ENCODE measurements at places on chromosomes 5 and 9.

DNA sequence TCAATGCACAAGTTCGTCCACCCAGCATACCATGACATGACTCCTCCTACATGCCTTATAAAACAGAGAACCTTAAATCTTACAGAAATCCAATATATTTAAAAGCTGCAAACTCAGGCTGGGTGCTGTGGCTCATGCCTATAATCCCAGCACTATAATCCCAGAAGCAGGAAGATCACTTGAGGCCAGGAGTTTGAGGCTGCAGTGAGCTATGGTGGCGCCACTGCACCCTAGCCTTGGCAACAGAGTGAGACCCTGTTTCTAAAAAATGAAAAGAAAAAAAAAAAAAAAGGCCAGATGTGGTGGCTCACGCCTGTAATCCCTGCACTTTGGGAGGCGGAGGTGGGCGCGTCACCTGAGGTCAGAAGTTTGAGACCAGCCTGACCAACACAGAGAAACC lies 68.7 kb downstream of the MTMR12 start:
- no peak for DNase-seq

- no peak for DNase-seq
Observed at GRCh38 chr5:107621089-107621488, 49.6 kb downstream of the EFNA5 start.

DNA sequence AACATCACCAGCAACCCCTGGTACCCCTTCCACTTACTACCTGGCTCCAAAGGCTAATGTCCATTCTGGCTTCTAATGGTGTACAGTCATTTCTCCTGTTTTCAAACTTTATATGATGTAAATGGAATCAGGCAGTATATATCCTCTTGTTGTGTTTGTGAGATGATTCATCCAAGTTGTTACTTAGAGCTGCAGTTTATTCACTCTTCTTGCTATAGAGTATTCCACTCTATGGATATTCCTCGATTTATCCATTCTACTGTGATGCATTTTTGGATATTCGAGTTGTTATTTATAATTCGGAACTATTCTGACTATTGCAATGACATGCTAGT lies 32.4 kb downstream of the IRF1 start:
- DNase-seq = no peak

DNA sequence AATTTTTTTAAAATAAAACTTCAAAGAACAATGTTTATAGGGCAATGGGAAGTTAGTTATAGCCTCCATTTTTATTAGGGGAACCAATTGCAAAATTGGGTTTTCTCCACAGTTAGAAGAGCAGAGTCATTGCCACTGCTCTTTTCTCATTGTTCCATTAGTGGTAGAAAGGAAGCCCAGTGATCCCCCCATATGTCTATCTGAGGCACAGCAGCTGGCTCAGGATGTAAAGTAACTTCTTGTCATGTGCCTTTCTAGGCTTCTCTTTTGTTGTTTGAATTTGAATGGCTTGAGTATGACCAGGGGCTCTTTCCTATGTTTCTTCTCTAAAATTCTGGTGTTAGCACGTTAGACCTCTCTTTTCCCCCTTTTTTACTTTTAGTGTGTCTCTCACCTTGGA lies 61.2 kb downstream of the UBAP1 start:
- no peak for DNase-seq

DNA sequence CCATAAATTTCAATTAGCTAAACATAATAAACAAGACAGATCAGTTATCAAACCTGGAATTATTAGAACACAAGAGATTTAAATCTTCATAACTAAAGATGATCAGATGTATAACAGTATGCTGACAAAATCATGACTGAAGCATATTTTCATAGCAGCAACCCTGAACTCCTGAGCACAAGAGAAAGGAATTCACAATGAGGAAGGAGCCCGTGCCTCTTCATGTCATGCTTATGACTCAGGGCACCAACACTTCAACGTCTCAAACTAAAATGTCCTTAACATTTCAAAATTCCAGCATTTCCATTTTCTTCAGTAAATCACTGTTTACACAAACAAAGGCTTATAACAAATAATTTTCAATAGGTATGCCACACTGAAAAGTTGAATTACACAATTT lies 6.7 kb downstream of the AP3B1 start:
- no peak for DNase-seq

GRCh38 chr9:135214054-135214640 lies 126.7 kb downstream of the OLFM1 start:
- DNase-seq = no peak

DNA sequence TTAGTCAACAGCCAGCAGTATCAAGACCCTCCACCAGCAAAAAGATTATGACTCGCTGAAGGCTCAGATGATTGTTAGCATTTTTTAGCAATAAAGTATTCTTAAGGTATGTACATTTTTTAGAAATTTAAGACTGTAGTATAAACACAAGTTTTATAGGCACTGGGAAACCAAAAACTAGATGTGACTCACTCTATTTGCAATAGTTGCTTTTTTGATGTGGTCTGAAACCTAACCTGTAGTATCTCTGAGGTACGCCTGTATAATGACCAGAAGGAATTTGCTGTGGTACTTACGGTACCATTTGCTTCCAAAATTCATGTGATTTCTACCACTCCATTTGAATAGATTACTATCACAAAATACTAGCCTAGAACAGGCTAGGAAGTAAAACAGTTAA lies 60.8 kb downstream of the WDR41 start:
- no peak for DNase-seq

GRCh38 chr5:178330791-178331404 lies 98.3 kb upstream of the PHYKPL start:
- peak; percentile 34 for DNase-seq

DNA sequence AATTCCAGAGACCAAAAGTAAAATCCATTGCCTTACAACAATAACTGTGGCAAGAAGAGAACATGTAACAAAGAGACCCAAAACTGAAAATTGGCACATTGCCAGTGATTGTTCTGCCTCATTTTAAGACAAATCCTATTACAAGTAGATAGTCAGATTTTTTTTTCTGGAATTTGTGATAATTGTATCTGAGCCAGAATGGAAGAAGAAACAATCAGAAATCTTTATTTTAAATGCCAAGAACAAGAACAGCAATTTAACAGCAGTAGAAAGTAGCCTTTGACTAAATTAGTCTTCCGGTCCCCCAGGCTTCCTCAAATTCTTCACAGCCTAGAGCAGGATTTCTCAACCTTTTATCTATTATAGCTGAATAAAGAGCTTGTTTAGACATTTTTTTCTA lies 106.7 kb upstream of the PTPN3 start:
- DNase-seq = no peak

- DNase-seq = no peak
Observed at GRCh38 chr9:114494776-114495569, 10.3 kb downstream of the WHRN start.

DNA sequence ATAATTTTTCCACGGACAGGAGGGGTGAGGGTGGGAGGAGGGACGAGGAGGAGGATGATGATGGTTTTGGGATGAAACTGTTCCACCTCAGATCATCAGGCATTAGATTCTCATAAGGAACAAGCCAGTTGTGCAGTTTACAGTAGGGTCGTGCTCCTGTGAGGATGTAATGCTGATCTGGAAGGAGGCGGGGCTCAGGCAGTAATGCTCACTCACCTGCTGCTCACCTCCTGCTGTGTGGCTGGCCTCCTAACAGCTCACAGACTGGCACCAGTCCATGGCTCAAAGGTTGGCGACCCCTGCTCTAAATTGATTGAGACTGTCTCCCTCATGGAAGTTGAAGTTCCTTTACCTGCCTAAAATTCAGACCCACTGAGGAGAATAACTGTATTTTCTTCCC lies 33.2 kb downstream of the ANKRA2 start:
- no peak for DNase-seq

DNA sequence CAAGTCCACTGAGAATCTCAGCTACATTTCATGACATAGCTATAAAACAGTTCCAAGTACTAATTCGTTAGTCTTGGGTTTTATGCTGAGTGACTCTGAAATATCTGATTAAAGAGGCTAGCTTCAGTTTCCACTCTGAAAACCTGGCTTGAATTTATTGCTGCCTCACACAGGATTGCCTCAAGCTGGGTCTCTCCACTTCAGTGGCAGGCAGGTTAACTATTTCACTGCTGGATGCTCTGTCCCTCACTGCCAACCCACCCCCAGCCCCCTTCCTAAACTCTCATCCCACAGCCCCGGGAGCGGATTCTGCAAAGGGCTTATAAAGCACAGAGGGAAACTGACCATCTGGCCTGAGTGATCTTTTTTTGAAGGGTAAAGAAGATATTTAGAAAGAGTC lies 318.3 kb downstream of the MLLT3 start:
- no peak for DNase-seq

GRCh38 chr5:5105531-5105930 lies 34.6 kb upstream of the ADAMTS16 start:
- DNase-seq = no peak

DNA sequence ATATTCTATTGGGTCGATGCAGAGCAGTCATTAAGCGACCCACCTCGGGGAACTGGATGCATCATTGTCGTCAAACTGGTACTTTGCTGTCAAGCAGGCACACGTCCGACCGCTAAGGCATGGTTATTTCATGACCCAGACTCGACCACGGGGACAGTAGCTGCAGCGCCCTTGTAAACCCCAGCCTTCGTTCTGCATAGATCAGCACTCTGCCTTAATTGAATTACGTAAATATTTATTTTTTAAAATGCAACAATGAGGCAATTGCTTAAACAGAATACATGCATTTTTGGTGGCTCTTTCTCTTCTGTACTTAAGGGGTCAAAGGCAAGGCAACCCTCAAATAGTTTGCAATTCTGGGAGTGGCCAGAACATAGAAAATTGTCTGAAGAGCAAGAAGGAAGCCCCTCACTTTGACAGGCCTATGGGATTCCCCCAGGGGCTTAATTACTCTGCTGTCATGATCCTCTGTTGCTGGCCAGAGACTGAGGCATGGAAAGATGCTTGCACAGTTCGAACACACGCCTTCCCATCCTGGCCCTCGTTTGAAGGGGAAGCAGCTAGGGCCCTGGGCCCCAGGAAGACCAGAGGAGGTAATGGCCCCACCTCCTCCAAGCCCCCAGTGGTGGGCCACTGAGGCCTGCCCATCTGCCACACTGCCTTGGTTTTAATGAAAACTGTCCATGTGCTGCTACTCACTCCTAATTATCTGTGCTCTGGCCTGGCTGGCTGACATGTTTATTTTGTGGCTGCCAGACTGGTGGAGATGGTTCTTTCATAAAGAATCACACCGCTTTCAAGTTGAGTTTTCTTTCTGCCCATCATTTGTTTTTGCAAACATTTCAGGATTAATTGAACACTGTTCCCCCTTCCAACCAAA lies 169.7 kb upstream of the MAST4 start:
- no peak for DNase-seq

DNA sequence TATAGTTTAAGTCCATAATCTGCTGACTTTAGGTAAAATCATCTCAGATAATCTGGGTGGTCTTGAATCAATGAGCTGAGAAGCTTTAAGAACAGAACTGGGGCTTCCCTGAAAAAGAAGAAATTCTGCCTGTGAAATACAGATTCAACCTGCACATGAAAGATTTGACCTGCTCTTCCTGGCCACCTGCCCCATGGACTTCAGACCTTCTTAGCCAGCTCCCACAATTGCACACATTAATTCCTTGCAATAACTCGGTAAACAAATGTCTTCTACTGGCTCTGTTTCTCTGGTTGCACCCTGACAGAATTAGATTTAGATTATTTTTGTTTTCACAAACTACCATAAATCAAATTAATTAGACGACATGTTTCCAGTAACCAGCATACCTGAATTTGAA lies 2117.9 kb upstream of the C9orf72 start:
- no peak for DNase-seq

DNA sequence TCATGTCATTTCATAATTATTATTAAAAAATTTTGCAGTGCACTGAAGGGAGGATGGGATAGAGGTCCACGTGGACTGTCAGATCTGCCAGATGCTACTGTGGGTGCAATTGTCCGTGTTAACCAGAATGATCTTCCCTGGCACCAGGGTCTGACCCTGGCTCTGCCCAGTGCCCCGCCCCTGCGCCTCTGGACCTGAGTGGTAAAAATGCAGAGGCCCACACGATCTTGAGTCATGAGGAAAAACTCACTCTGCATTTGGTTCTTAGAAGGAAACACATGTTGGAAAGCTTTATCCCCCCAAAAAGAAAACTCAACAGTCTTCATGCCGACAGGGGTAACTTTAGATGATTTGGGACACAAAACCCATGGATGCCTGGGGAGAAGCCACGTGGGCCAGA lies 20.1 kb upstream of the BARX1 start:
- DNase-seq = no peak

DNA sequence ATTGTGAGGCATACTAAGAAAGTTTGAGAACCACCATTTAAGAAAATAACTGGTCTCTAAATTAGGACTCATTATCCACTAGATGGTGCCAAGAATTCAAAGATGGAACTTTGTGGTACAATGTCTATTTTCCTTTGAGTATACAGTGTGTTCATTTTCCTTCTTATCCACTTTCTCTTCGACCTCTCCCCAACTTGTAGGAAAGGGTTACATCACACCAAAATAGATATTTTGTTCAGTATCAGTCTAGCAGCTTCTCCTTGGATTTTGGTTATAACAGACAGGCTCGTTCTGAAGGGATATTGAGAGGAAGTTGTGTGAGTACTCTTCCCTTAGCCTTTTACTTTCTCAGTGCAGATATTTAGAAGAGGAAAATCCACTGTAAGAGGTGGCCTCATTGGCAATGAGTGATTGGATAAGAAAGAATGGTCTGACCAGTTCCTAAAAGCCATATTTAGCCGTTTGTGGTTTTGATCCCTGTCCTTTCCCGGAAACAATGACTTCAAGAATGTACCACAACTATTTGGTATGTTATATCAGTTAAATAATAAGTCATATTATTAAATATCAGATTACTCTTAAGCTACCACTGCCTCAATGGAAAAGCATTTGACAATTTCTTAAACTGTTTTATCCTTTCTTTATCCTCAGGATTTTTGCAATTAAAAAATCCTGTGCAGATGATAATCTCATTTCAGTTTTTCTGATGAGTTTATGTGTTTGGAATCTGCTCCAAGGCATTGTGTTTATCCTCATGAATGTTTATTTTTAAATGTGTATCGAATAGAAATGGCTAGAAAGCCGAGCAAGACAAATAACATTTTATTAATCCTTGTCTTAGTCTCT lies 69.0 kb upstream of the GRAMD2B start:
- peak; percentile 76 for DNase-seq

GRCh38 chr9:127144670-127145445 lies 22.4 kb upstream of the ANGPTL2 start:
- no peak for DNase-seq

GRCh38 chr5:139468421-139468931 lies 2.3 kb upstream of the SMIM33 start:
- DNase-seq = no peak

- DNase-seq = no peak
Observed at GRCh38 chr9:132168347-132168746, 6.5 kb downstream of the NTNG2 start.

Measured in hippocampal formation (tissue), 2 donors.